ENCODE measurements at places on chromosomes 4 and X.

- no peak for DNase-seq
Measured at GRCh38 chrX:124395145-124395880, 49.0 kb downstream of the SH2D1A start.

- DNase-seq = no peak
Measured at GRCh38 chr4:1623400-1623799, 60.7 kb downstream of the FAM53A start.

DNA sequence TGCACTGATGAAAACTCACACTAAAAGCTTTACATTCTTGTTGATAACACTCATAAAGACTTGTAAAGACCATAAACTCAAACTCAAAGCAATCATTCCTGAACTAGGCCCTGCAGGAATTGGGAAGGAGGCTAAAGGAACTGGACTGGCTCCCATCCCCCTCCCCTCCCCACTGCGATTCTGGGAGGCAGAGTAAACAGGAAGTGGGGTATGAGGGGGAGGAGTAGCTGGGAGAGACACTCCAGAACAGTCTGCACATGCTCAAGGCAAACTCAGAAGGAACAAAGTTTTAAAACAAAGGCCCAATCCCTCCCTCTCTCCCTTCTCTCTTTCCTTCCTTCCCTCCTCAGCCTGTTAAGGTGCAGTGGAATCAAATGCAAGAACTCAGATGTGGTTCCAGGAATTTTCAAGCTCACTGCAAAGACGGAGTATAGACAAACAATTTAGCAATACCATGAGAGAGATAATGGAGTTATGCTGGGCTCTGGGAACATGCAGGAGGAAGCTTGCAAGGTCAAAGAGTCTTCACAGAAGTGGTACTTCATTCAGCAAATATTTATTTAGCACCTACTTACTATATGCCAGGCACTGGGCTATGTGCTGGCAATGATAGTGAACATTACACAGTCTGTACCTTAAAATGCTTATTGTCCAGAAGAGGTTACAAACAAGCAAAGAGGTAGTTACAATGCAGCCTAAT, 15.9 kb downstream of the MID1IP1 start:
- DNase-seq = peak; percentile 35

- DNase-seq = peak; percentile 11
Measured at GRCh38 chr4:33149658-33150524, 2429.7 kb downstream of the PCDH7 start.

- DNase-seq = peak; percentile 91
Measured at GRCh38 chr4:54930226-54930625, 195.2 kb downstream of the KDR start.

GRCh38 chrX:48918301-48918642, 552 bp downstream of the PIM2 start:
- DNase-seq = no peak

- no peak for DNase-seq
Measured at GRCh38 chr4:30117433-30117832, 602.7 kb upstream of the PCDH7 start.

DNA sequence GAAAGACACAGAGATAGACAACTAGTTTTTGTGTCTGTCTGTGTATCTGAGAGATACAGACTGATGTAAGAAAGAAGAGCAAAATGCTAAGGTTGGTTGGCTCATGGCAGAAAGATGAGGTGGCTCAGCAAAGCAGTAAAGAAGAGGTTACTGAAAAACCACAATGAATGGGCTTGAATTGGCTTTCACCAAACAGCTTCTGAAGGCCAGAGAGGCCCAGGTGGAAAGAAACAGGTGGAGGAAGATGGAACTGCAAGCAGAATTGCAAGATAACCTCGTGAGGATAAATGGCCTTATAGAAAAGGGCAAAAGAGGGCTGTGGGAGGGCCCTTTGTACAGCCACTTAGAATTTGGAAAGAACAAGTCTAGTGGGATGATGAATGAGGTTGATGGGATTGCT, 39.6 kb downstream of the GAB3 start:
- DNase-seq = no peak

DNA sequence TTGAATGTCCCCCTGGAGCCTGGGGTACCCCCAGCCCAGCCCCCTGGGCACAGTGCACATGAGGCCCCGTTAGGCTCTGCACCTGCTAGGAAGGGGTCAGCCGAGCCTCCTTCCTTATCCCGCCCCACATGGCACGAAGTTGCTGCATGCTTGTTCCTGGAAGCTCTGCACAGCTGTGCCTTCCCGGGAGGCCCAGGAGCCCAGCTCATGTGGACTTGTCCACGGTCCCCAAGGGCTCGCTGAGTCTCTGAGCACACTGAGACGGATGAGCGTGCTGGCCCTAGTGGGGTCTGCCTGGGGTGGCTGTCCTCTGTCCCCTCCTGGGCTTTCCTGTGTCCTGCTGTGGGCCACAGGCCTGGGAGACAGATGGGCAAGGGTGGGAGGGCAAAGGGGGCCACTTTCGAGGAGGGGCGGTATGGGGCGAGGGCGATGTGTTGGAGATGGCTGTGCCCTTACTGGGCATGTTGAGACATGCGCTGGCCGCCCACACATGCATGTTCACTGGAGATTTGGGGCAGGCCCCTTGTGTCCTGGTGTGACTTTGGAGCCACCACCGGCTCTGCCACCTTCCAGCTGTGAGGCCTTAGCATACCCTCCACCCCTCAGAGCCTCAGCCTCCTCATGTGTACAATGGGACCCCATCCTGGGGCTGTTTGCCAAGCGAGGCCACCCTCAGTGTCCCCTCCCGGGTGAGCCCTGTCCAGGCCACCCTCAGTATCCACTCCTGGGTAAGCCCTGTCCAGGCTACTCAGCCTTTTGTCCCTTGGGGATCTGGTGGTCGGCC, 237.6 kb downstream of the AFAP1 start:
- DNase-seq = no peak

- peak; percentile 95 for DNase-seq
Measured at GRCh38 chr4:140996766-140997165, 136.5 kb downstream of the RNF150 start.

GRCh38 chrX:22742174-22742573, 257.6 kb upstream of the DDX53 start:
- no peak for DNase-seq

DNA sequence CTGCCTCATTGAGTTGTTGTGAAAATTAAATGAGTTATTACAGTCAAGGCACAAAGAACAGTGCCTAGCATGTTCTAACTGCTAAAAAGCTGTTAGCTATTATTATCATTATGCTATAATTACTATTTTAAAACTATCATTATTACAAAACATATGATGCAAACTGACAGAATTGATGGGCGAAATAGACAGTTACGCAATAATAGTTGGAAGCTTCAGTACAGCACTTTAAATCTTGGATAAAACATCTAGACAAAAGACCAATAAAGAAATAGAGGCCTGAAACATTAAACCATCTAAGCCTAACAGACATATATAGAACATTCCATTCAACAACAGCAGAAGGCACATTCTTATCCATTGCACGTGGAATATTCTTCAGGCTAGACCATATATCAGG, 73.0 kb downstream of the TAB3 start:
- no peak for DNase-seq

GRCh38 chrX:107996124-107996523, 14.0 kb upstream of the TEX13B start:
- DNase-seq = no peak

- DNase-seq = no peak
Measured at GRCh38 chr4:968221-968620, 5.1 kb downstream of the DGKQ start.

DNA sequence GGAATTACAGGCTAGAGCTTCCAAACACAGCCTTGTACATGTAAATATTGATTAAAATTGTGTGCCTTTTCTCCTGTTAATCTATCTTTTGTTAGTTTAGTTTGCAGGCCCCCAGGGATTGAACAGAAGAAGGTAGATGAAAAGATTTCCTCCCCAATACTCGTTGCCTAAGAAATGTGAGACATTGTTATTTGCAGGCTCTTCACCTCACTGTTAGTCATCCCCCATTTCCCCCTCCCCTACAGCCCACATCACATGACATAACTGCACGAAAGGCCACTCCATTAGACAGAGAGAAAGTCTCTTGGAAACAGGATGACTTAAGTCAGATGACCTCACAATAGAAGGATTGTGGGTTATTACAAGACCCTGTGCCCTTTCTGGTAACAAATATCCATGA, 13.3 kb upstream of the MID1 start:
- peak; percentile 86 for DNase-seq

GRCh38 chr4:7692451-7693236, 247.0 kb downstream of the AFAP1 start:
- no peak for DNase-seq

DNA sequence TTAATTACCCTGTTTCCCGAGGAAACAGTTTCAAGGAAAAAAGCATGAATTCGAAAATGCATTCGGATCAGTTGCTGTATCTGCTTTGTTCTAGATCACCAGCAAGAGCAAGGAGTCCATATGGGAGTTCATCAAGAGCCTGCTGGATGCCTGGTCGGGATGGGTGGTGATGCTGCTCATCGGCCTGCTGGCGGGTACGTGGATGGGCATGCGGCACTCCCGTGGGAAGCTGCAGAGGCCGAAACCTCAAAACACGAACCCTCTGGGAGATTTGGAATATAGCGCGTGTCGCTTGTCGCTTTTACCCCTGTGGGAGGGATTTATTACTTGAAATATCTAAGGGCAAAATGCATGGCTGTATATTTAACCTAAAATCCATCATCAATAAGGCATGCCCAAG, 30.6 kb downstream of the CLCN4 start:
- DNase-seq = no peak

- DNase-seq = peak; percentile 50
Measured at GRCh38 chr4:98577956-98578355, 80.5 kb downstream of the TSPAN5 start.

- DNase-seq = peak; percentile 70
Measured at GRCh38 chr4:19947349-19947748, 304.4 kb upstream of the SLIT2 start.

- DNase-seq = no peak
Measured at GRCh38 chr4:159239629-159240028, 136.8 kb downstream of the RAPGEF2 start.

GRCh38 chrX:108312011-108312410, 126.2 kb downstream of the COL4A6 start:
- peak; percentile 10 for DNase-seq

DNA sequence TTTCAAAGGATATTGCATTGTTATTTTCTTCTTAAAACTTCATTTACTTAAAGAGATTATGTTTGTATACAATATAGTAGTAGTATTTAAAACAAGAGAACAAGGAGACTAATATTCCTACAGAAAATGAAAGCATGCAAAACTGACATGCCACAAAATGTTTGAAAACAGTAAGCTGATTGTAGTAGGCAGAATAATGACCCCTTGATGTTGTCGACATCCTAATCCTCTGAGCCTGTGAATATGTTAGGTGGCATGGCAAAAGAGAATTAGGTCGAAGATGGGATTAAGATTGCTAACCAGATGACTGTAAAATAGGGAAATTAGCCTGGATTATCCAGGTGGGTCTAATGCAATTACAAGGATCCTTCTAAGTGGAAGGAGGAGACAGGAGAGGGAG, 522.2 kb upstream of the NR3C2 start:
- no peak for DNase-seq

GRCh38 chrX:13721371-13721770, 13.0 kb downstream of the TRAPPC2 start:
- no peak for DNase-seq

- no peak for DNase-seq
Measured at GRCh38 chr4:88713782-88714181, 16.2 kb upstream of the NAP1L5 start.

Data from astrocyte of the hippocampus (primary cell).